ENCODE measurements at places on chromosomes 16 and 17.

DNA sequence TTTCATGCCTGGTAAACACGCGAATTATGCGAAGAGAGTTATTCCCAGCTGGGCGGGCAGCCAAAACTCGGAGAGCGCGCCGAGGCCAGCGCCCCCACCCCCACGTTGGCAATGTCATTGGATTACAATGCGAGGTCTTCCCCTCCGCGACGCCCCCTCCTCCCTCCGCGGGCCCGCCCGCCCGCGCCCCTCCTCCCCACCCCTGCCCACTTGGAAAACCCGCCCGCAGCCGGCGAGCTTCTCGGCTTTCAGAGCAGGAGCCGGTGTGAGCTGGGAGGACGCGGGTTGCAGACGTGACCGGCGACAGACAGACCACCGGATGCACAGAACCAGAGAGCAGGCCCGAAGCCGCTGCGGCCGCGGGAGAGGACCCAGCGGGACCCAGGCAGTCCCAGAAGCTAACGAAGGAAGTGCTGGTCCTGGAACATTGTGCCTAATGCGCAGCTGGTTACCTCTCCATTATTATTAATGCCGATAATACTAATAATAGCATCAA lies 4.0 kb downstream of the NOG start:
- no peak for DNase-seq

- no peak for DNase-seq
Measured at GRCh38 chr16:48102083-48103008, 53.4 kb downstream of the ABCC12 start.

DNA sequence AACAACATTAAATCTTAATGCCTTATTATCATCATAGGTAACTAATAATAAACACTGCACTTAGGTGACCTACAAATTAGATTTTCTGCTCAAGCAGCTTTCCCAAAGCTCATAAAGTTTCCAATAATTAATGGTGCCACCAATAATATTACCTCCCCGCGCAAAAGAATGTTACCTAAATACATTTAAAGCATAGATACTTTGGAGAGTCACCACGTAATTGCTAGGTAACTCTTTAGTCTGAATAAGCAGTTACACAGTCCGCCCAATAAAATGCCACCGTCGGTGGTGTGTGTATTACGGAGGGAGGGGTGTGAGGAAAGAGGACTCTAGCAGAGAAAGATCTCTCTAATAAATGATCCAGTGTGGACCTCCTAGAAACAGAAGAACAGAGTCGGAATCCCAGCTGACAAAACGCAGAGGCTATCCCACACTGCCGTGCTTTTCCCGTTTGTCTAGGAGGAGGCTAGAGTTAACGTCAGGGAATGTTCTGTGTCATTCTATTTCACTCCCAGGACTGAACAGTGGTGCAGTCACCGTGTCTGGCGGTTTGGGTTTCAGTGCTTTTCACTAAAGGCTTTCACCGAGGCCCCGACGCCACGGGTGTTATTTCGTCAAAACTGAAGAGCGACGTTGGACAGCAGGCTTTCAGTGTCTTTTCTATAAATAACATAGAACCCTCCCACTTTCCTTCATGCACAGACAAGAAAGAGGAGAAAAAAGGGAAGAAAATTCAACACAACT lies 630 bp downstream of the RNFT1 start:
- peak; percentile 67 for DNase-seq

GRCh38 chr16:67942510-67943255 lies 1.2 kb downstream of the LCAT start:
- DNase-seq: no peak

GRCh38 chr17:64614266-64615027 lies 47.7 kb downstream of the SMURF2 start:
- DNase-seq: no peak

DNA sequence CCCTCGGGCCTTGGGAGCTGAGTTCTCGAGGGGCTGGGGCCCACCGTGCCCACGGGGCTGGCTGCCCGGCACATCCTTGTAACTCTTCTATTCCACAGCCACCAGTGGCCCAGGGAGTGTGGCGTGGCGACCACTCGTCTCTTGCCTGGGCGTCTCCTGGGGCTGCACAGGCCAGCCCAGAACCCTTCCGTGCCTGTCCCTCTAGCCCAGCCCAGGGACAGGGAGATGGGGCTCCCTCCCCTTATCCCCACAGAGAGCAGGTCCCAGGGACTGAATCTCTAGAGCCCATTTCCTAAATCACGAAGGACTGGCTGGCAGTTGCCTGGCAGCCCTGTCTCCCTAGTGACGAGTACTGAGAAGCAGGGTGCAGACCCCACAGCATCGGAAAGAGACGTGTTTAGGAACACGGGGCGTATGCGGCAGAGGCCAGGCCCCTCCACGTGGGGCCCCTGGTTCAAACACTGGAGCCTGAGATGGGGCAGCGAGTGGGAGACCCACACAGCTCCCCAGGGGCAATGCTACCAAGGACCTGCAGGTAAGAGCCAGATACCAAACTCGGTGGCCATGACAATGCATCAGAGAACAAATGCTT lies 51.0 kb downstream of the TIMM22 start:
- DNase-seq: peak; percentile 8

DNA sequence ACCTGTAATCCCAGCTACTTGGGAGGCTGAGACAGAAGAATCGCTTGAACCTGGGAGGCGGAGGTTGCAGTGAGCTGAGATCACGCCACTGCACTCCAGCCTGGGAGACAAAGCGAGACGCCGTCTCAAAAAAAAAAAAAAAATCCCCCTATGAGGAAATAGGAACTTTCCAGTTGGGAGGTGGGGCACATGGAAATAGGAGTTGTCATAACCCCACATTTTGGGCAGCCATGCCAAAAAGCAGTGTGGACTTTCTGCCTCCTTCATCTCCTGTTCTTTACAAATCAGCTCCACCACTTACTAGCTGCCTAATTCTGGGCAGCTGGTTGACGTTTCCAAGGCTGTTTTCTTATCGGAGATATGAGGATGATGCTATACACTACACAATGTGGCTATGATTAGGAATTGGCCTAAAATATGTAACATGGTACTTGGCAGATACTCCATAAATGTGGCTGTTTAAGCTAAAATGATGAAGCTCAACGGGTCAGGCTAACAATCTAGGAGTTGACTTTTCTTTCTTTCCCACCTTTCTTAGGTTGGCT lies 21.5 kb upstream of the CCL5 start:
- DNase-seq: no peak
